Stimulated activated CD8-positive, alpha-beta memory T cell treated with anti-CD3 and anti-CD28 coated beads, Interleukin-2, amount 100 ng/mL, for 1 hour (primary cell): ENCODE measurements at places on chromosomes 16 and 17.

DNA sequence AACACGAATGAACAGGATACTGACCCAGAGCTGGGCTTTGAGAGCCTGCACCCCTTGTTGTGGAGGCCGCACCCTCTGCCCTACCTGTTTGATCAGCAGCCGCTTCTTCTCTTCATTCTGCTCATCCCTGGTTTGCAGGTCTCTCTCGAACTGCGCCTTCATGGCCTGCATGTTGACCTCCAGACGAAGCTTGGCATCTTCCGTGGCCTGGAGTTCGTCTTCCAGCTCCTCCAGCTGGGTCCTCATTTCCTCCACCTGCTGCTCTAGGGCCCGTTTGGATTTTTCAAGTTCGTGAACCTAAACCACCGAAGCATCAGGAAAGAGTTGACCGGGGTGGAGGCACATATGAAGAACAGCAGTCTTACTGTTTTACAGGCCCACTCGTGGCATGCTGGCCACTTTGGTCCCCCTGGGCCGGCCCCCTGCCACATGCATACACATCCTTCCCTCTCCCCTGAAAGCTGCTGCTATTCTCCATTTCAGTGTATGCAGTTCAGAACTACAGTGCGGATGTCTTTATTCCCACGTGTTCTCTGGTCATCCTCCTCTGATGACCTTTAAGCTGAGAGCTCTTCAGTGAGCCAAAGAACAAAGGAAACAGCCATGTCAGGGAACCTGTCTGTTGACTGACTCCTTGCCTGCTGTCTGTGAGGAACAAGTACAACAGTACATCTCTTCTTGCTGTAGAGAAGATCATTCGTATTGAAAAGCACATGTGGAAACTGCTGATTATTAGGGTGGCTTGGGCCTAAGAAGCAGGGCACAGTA lies 54.8 kb downstream of the NDEL1 start:
- no peak for DNase-seq

- no peak for DNase-seq
Measured at GRCh38 chr16:13507530-13507929, 412.4 kb upstream of the ERCC4 start.

- DNase-seq: no peak
Measured at GRCh38 chr17:79803997-79804855, 7.3 kb upstream of the CBX8 start.

DNA sequence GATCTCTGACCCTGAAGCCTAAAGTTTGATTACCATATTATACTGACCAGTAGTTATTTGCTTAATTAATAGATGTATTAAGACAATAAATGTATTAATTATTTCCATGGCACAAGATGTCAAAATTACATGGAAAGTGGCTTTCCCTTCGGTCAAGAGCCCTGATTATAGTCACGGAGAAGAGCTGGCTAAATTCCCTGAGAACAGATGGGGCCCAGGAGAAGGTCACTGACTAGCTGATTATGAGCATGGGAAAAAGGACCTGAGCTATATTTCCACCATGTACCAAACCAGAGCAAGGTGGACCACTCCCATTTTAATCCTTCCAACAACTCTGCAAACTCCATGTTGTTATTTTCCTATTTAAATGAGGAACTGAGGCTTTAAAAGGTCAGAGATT lies 12.9 kb upstream of the MYO18A start:
- no peak for DNase-seq

DNA sequence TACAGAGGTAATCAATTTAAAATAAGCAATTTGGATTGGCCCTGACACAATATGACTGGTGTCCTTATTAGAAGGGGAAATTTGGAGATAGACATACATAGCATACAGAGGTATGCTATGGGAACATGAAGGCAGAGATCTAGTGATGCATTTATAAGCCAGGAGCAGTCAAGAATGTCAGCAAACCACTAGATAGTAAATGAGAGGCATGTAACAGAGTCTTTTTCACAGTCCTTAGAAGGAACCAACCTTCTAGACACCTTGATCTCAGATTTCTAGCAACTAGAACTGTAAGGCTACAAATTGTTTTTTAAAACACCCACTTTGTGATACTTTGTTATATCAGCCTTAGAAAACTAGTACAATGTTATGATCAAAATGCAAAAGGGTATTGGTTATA lies 54.3 kb upstream of the CA10 start:
- no peak for DNase-seq
